ENCODE measurements at places on chromosomes 6 and 20. TPM values are rescaled to one million over a fixed set of nuclear protein-coding genes. Genes with fewer than 3 reads are reported as not detected.
A peak's percentile ranks its signal among the peaks of the same experiment; 100 is the strongest.

Gene HFE
- 9.9 TPM for total RNA-seq

Gene L3MBTL1
- total RNA-seq, result 9.9 TPM

Gene SAPCD1
- total RNA-seq, result not detected

Gene RSPH3
- 19.9 TPM for total RNA-seq

Gene SEMG2
- total RNA-seq, result not detected

GRCh38 chr6:21754891-21755290 is 161.3 kb downstream of the SOX4 start:
- peak; percentile 53 for DNase-seq

- no peak for DNase-seq
Observed at GRCh38 chr6:113994934-113995342, 24.0 kb upstream of the HDAC2 start.

DNA sequence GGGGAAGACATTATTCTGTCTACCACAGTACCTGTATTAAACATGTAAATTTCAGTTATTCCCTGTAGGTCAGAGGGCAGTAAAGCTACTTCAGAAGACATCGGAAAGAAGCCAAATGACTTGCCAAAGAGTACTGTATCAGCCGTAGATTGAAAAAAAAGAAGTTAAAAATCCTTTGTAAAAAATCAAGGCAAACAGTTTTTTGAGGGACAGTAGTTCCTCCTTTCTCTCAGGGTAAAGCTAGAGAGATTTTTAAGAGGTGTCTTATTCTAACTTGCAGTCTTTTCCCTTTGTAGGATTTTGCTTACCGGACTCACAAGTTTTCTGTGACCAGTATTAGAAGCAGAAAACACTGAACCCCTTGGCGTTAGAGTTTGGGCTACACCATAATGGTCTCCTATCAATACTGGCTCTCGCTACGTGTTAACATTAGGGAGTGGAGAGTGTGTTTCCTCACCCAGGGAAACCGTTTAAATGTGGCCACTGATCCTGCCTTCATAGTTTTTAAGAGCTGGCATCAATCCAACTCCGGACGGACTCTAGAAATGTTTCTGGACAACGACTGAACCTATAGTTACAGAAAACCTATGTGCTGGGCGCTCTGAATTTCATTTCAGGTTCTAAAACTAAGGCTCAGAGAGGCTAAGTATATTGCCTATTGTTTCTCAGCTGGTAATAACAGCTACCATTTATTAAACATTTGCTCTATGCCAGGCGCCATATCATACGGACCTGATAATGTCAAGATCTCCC is 1.3 kb upstream of the ASXL1 start:
- no peak for DNase-seq

- DNase-seq, result no peak
Observed at GRCh38 chr6:34374069-34374468, 18.4 kb downstream of the NUDT3 start.

- no peak for DNase-seq
Observed at GRCh38 chr20:39144757-39145156, 182.6 kb downstream of the DHX35 start.

DNA sequence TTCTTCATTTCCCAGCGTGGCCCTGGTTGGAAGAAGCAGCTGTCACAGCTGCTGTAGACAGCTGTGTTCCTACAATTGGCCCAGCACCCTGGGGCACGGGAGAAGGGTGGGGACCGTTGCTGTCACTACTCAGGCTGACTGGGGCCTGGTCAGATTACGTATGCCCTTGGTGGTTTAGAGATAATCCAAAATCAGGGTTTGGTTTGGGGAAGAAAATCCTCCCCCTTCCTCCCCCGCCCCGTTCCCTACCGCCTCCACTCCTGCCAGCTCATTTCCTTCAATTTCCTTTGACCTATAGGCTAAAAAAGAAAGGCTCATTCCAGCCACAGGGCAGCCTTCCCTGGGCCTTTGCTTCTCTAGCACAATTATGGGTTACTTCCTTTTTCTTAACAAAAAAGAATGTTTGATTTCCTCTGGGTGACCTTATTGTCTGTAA is 292.7 kb downstream of the ESR1 start:
- DNase-seq, result peak; percentile 80

DNA sequence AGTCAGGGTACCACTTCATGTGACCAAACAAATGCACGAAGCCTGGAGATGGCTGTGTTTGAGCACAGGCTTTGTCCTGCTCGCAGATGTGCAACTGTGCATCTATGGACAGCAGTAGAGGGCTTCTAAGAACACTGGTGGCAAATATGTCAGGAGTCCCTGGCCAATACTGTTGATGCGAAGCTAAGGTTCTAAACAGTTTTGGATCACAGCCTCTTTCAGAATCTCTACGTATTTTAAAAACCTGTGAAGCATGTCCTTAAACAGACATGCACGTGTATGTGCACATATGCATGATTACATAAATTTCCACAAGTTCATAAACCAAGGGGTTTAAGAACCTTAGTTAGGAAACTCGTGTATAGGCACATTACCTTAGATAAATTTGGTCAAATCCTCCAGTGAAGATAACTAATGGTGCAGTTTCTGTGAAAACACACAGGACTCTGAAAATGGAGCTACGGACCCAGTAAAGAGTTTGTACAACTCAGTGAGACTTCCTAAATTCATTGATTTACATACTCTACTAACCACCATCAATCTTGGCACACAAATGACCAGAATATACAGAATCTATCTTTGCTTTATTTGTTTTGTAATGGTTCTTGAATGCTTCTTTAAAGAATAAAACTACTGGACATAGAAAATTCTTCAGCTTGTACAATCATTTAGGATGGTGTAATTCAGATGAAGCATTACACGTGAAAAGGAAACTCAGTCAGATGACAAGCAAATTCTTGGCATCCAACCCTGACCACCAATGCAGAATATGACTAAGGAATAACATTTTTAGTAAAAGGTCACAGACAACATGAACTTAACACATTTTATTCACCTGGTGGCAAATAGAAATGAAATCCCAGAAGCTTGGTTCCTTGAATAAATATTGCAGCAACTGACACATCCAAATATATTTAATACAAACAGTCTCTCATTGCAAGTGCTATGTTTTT is 27.4 kb downstream of the KCNQ5 start:
- DNase-seq, result no peak
